ENCODE measurements at places on chromosomes 2 and 18.

DNA sequence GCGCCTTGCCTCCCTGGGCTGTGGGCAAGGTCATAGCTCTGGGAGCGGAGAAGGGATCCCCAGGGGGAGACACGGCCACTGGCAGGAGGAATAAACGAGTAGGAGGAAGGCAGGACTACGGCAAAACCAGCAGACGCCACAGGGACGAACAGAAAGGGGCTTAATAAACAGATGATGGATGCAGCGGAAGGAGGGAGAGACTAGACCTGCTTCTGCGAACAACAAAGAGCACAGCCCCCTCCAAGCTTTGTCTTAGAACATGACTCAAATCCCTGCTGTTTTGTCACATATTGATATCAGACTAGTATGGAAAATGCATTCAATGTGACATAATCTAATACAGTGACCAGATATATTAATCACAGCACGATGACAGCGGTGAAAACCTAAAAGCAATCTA, 155.9 kb upstream of the TPO start:
- DNase-seq = no peak

- DNase-seq = no peak
These were observed 12.7 kb upstream of the DUSP2 start for GRCh38 chr2:96157649-96158553.

DNA sequence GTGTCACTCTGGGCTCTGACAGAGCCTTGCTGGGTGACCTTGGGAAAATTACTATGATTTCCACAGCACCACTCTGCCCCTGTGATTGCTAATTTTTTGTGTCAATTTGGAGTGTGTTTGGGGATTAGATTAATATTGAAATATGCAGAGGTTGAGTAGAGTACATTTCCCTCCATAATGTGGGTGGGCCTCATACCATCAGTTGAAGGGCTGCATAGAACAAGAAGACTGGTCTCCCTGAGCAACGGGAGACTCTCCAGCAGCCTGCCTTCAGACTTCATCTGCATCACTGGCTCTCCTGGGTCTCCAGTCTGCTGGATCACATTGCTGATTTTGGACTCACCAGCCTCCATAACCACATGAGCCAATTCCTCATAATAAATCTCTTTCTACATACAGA, 313.7 kb downstream of the TNS1 start:
- DNase-seq = no peak

- DNase-seq = no peak
These were observed 691.0 kb downstream of the ZEB2 start for GRCh38 chr2:143828763-143829537.

- no peak for DNase-seq
These were observed 76.2 kb downstream of the DCDC2C start for GRCh38 chr2:3779496-3780049.

DNA sequence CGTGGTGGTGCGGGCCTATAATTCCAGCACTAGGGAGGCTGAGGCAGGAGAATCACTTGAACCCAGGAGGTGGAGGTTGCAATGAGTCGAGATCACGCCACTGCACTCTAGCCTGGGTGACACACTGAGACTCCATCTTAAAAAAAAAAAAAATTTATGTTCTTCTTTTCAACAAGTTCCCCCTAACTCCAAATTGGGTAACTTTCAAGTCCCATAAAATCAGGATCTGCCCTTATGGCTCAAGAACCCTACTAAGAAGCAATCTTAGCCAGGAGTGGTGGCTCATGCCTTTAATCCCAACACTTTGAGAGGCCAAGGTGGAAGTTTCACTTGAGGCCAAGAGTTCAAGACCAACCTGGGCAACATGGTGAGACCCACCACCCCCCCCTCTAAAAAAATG, 30.3 kb upstream of the TLK1 start:
- no peak for DNase-seq

Data from NCI-H446 (cell line).